ENCODE measurements at places on chromosomes 11 and 22.

GRCh38 chr11:15062599-15062998 lies 10.8 kb upstream of the CALCB start:
- DNase-seq: no peak

DNA sequence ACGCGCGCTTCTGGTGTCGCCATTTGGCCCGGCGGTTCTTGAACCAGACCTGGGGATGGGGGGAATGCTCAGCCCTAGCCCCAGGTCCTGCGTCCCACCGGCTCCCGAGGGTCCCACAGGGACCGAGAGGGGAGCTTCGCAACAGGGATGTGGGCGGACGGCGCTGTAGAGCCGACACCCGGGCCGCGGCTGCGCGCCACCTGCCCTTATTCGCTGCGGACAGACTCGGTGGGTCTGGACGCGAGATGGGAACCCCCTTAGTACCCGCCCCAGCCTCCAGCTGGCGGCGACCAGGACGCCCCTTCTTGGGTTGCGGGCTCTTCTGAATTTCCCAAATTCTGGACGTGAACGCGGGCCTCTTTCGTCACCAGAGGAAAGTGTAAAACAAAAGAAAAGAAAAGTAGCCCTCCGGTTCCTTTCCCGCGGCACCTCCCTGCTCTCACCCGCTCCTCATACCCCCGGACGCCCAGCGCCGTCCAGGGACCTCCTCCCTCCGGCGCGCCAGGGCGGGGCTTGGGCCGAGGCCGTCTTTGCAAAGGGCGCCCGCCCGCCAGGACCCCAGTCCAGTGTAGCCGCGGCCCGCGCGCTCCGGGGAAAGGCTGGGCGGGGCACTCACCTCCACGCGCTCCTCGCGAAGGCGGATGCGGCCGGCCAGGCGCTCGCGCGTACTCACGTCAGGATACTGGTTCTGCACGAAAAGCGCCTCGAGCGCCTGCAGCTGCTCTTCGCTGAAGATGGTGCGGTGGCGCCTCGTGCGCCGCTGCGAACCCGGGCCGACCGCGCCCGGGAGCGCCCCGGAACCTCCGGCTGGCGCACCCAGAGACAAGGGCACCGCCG lies 827 bp downstream of the GSC2 start:
- DNase-seq: no peak

GRCh38 chr22:24165673-24166072 lies 15.6 kb upstream of the SUSD2 start:
- DNase-seq: no peak

DNA sequence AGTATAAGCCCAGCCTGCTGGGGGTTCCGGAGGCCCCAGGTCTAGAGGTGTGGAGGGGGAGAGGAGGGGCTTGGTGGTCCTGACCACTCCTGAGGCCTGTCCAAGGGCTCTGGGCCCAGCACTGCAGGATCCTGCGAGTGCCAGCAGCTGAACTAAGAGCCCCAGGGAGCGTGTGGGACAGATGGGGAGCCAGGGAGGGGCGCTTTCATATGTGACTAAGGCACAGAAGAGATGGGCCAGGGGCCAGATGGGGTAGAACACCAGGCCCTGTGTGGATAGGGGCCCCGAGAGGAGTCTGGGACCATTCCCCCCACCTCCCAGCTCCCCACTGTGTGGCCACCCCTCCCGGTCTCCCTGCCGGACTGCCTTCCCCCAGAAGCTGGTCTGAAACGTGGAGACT lies 18.4 kb downstream of the MAFF start:
- no peak for DNase-seq

- DNase-seq: peak; percentile 13
Measured at GRCh38 chr11:69801513-69802335, 17.5 kb downstream of the FGF3 start.

Data from NCI-H1092 treated with DMSO at 0.1 percent for 48 hours (cell line).